ENCODE measurements at places on chromosomes 2 and 18.

DNA sequence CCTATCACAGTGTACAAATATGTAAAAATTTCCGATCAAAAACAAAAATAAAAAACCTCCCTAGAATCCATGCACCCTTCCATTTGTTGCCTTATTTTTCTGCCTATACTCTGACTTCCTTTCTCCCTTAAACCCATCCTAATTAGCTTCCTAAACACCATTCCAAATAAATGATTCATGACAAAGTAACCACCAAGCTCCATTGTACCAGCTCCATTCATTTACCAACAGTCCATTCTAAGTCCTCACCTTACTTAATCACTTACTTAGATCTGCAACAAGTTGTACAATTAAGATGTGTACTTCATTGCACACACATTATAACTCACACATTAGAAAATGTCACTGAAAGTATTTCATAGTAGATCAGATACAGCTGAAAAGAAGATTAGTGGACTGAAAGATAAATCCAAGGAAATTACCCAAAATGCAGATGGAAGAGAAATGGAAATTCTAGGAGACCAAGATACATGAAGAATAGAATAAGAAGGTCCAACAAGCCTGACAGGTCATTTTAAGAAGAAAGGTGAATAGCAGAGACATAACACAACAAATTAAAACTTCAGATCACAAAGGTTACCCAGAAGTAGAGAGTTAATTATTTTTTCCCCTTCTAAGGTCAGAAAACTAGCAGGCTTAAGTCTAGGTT lies 154.6 kb downstream of the DYM start:
- DNase-seq, result no peak

- no peak for DNase-seq
These were observed 274.0 kb upstream of the SPRED2 start for GRCh38 chr2:65706411-65706810.

- no peak for DNase-seq
These were observed 1.4 kb downstream of the CYS1 start for GRCh38 chr2:10078704-10079265.

DNA sequence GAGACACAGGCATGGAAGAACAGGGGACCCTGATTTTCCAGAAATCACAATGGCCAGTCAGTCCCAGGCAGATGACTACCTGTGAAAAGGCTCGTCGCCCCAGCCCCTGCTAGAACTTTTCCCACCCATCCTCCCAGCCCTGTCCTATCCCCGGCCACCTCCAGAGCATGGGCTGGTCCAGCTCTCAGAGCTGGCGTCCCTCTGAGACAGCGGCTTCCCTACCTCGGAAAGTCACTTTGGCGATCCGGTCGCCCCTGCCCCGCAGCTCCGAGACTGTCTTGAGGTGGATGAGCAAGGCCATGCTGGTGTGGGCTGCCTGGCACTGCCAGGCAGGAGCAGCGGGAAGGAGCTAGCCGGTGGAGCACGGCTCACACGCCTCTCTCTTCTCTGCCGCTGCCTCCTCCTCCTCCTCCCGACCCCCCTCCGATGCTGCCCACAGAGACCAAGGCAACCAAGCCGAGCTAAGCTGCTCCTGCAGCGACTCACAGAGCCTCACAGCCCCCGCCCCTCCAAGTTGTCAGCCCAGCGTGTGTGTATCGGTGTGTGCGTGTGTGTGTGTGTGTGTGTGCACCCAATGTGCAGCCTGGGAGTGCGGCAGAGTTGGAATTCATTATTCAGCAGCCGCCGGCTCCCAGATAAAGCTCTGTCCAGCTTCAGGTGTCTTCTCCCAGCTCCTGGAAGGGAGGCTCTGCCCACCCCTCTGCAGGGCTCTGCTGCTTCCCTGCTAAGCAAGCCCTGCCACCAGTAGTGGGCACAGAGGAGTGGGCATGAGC lies 80.5 kb upstream of the OTOF start:
- DNase-seq, result no peak

DNA sequence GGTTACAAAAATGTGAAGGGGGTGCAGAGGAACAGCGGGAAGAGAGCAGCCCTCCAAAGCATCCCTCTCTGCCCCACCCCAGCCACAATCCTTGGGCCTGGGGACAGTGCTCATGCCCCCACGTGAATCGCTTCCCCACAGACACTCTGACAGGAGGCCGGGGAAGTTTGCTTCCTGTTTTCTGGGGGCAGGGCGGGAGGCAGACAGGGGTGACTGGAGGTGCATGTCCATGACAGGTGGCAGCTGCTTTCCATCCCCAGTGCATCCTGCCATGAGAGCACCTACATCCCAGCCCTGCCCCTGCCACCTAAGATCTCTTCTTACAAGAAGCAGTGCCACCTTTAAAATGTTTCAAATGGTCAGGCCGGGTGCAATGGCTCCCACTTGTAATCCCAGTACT lies 47.2 kb upstream of the UBE2F start:
- no peak for DNase-seq

- peak; percentile 31 for DNase-seq
These were observed 643 bp downstream of the PLCL1 start for GRCh38 chr2:197804758-197805714.

GRCh38 chr2:44789446-44789845 lies 152.1 kb upstream of the SIX3 start:
- no peak for DNase-seq

DNA sequence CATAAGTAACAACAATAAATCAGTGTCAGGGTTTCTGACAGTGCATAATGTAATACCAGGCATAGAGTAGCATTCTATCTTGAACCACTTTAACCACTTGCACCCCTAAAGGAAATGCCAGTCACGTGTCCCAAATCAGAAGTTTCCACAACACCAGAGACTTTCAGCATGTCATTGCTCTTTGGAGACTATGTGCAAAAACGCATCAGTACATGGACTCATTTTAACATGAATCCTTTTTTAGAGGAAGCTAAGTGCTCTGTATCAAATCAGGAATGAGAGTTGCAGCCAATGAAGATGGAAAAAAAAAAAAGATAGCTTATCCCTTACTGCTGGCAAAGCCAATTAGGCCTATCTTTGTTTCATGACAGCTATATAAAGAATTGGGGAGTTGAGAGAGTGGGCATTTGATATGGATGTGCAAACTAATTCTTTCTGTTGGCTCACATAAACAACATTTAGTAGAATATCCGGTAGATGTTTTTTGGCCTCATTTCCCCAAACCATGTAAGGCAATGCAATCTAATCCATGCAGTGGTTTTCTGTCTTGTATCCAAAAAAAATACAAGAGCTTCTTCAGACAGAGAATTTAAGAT lies 353.1 kb downstream of the IRS1 start:
- no peak for DNase-seq

GRCh38 chr2:241978670-241979069 lies 109.1 kb downstream of the RTP5 start:
- no peak for DNase-seq
